ENCODE measurements at places on chromosomes 5 and 9.

- no peak for DNase-seq
Measured at GRCh38 chr9:133035669-133036068, 4.9 kb downstream of the GTF3C5 start.

DNA sequence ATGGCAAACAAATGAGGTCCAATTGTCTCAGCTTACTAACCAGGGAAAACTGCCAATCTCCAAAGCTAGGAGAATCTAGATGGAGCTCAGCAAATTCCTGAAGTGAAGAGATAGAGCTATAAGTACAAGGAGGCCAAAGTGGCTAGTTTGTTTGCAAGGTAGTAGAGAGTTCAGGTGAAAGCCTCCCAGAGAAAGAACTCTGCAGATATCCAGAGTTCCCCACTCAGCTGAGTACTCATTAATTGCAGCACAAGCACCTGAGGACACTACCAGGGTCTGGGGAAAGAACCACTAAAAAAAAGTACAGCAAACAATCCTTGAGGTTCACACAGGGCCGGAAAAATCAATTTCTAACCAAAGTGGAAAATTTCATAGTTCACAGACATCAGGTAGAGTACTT, 250.9 kb downstream of the TMEM232 start:
- no peak for DNase-seq

- no peak for DNase-seq
Measured at GRCh38 chr9:109602987-109603386, 104.9 kb upstream of the PTPN3 start.

DNA sequence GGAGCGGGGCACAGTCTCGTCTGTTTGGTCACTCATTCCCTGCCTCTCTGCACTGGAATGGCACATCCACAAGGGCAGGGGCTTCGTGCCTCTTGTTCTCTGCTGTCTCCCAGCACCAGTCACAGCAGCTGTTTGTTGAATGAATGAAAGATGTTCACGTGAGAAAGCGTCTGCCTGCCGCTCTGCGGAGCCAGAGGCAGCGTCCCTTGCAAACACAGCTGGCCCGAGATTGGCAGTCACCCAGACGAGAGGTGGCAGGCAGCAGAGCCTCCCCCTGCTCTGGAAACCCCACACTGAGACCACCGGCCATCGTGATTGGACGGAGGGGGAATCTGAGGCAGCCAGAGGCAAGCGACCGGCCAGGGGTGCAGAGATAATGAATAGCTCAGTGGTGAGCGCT, 6.0 kb upstream of the FAM163B start:
- DNase-seq: no peak

DNA sequence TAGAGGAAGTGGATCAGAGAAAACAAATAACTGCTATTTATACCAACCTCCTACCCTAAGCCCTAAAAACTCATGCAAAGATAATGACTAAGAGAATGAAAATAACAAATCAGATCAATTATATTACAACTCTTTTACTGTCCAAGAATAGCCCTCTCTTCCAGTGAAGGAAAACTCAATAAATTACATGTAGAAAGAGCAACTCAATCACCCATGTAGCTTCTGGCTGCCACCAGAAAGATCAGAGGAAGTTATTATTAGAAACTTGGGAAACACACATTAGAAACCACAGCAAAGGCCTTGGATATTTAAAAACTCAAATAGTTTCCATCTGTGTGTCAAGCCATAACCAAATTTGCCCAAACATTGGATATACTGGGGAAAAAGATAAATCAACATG, 134.0 kb upstream of the TARS1 start:
- no peak for DNase-seq

Data from stimulated activated CD8-positive, alpha-beta memory T cell treated with anti-CD3 and anti-CD28 coated beads, Interleukin-15, amount 100 ng/mL, for 48 hours (primary cell).